ENCODE measurements at places on chromosomes 1 and 21.

DNA sequence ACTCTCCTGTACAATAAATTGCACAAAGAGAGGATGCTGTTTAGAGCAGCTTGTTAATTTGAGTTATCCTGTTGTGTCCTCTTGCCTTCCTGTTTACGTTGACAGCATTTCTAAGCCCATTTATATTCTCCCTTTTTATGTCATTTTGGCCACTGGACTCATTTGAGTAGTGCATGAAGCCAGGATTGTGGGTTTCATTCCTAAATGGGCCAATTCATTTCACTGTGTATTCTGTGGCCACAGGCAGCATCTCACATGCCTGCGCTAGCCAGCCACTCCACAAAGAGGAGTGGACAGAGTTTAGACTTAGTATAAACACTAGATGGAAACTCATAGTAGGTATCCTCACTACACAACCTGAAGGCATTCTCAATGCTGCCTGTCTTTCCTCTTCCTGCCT, 73.4 kb downstream of the DTL start:
- no peak for DNase-seq

GRCh38 chr21:42607102-42607501, 46.3 kb upstream of the PDE9A start:
- no peak for DNase-seq

- DNase-seq = no peak
Measured at GRCh38 chr1:183583466-183583865, 6.8 kb downstream of the NCF2 start.

DNA sequence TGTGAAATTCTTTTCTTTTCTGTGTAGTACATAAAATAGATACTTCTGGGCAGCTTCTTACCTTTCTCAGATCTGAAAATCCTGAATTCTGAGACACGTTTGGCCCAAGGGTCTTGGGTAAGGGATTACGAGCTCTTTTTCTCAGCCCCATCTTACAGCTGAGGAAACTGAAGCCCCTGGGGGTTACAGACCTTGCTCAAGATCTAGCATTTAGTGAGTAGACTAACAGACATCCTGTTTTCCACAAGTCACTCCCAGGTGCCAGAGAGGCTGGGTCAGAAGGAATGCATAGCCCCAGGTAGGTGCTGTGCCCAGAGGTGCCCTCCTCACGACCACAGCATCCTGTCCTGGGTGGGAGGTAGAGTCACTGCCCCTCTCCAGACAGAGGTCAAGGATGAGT, 13.2 kb upstream of the CREG1 start:
- no peak for DNase-seq

GRCh38 chr1:17304826-17305175, 3.2 kb upstream of the PADI4 start:
- no peak for DNase-seq

- DNase-seq = no peak
Measured at GRCh38 chr1:174982971-174983689, 16.6 kb upstream of the CACYBP start.

DNA sequence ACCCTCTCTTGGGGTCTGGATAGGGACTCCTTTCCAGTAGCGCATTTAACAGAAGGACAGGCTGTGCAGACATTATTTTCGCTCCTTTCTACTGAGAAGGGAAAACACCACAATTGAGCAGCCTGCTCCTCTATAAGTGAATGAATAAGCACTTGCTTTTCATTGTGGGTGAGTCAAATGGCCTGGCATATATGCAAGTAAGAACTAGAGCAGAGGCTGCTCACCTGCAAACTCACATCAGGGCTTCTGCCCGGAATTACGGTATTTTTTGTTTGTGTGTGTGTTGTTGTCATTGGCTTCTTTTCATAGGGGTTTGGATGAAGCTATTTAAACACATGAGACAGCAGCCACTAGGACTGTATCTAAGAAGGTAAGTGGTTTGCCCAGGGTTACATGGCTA, 200.1 kb upstream of the CAMK1G start:
- no peak for DNase-seq

GRCh38 chr1:9798236-9799130, 25.3 kb downstream of the CLSTN1 start:
- DNase-seq = no peak

GRCh38 chr1:12495725-12496124, 122.3 kb downstream of the DHRS3 start:
- DNase-seq = no peak

- no peak for DNase-seq
Measured at GRCh38 chr1:28577052-28577678, 14.9 kb upstream of the RAB42 start.

DNA sequence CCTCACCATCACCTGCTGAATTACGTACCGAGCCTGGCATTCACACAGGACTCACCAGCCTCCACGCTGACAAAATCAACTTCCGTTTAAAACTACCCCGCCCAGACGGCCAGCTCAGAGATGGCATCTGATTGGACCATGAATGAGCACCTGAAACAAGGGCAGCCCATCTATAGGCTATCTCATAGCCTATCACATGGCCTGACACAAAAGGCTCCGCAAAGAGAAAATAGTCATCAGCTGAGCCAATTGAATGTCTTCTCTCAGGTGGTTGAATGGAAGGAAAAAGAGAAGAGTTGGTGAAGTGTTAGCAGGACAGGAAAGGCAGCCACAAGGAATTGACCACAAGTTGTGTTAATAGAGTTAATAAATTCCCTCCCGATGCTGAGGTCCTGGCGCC, 50.6 kb upstream of the ZC3H12A start:
- DNase-seq = no peak

DNA sequence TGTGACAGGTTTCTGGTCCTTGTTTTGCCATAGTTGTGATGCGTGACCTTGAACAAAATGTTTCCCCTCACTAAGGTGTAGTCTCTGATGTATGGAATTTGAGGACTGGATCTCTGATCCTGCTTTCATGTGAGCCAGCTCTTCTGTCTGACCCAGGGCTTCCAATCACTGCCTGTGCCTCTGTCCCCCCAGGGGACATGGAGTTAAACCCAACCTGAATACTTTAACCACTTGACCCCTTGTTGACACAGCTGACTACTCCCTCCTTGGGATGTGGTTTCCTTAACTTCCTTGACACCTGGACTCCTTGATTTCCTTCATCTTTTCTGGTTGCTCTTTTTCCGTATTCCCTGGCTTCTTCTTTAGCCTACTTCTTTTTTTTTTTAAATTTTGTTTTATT, 36.0 kb upstream of the SSBP3 start:
- no peak for DNase-seq

GRCh38 chr1:6359216-6360116, 34.1 kb downstream of the ACOT7 start:
- DNase-seq = peak; percentile 66

DNA sequence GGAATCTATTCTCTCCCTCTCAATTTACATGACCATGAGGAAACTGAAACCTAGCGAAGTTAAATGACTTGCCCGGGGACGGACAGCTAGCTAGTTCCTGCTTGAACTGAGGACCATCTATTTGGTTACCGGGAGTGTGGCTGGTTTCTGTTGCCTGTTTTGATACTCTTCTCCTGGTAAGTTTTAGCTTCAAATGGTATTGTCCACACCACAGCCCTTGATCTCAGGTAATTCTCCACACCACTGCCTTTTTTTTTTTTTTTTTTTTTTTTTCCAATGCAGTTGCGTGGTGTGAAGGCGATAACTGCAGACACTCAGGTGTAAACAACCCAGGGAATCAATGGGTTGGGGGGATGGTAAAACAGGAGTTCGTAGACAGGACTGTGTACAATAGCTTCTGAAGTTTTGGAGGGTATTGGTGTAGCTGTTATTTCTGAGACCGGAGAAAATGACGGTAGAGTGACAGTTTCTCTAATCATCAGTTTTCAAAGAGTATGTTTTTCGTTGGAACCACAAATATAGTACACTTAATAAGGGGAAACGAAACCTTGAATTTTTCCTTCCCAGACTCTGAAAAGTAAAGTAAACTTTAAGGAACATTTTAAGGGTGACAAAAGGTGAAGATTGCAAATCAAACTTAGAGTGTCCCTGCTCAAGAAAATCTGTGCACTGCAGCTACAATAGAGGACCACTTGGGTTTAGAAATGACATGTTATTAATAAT, 125.3 kb upstream of the CACYBP start:
- DNase-seq = no peak

GRCh38 chr1:17646444-17647280, 107.2 kb downstream of the ARHGEF10L start:
- DNase-seq = no peak

GRCh38 chr1:213914392-213914791, 73.4 kb upstream of the PROX1 start:
- no peak for DNase-seq

GRCh38 chr1:1132042-1132950, 16.4 kb upstream of the C1orf159 start:
- no peak for DNase-seq

GRCh38 chr1:79193211-79194079, 186.9 kb upstream of the ADGRL4 start:
- DNase-seq = no peak

- no peak for DNase-seq
Measured at GRCh38 chr1:37560401-37561132, 3.8 kb downstream of the DNALI1 start.

DNA sequence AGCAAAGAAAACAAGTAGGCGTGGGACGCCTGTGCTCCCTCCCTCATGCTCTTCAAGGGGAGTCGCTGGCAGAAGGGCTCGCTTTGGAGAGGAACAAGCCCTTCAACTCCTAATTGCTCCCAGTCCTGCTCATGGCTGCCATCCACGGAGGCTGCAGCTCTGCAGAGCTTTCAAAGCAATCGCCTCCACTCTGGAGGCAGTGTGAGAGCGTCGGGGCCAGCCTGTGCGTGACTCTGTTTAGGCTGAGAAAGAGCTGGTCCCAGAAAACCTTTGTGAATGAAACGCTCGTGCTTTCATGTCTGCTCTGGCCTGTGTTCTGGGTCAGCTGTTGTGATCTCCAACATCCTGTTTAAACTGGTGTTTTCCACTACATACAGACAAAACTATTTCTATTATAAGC, 23.9 kb upstream of the RUNX1 start:
- no peak for DNase-seq

- no peak for DNase-seq
Measured at GRCh38 chr1:164380893-164381292, 178.1 kb upstream of the PBX1 start.

GRCh38 chr1:167249702-167250101, 29.0 kb downstream of the POU2F1 start:
- no peak for DNase-seq

GRCh38 chr1:217373761-217374701, 256.9 kb downstream of the GPATCH2 start:
- DNase-seq = no peak

GRCh38 chr1:63675420-63675931, 82.3 kb downstream of the PGM1 start:
- no peak for DNase-seq

DNA sequence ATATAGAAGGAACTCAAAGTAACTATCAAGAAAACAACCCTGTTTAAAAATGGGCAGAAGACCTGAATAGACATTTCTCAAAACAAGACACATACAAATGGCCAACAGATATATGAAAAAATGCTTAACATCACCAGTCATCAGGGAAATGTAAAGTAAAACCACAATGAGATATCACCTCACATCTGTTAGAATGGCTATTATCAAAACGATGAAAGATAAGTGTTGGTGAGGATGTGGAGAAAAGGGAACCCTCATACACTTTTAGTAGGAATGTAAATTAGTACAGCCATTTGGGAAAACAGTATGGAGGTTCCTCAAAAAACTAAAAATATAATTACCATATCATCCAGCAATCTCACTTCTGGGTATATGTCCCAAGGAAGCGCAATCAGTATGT, 3.0 kb downstream of the CTSS start:
- DNase-seq = no peak

DNA sequence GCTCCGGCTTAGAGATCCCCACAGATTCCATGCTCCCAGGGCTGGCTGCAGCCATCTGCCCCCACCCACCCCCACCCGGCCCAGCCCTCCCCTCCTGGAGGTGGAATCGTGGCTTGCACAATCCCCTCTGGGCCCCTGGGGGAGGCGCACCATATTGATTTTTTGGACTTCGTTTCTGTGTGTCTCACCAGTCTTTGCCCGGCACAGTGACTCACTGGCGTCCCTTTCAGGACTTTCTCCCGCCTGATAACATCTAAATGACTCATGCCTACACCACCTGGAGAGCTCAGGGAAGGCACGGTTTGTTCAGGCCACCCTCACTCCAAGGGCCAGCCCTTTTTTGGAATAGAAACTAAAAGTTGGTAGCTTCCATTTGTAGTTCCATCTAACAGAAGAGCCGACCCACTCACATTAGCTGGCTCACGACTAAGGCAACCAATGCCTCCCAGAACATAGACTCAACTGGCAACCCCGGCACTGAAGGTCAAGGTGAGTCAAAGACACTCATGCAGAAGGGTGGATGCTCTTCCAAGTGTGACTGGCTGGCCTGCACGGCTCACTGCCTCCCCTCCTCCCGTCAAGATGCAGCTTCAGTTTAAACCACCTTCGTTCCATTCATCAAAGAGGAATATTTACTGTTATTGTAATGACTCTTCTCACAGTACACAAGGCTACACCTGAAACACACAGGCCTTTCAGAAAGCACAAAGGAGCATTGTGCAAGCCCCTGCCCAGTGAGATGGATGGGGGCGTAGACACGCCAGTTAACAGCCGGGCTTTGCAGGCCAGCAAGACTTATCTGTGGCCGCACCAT, 18.1 kb upstream of the ETS2 start:
- peak; percentile 66 for DNase-seq

DNA sequence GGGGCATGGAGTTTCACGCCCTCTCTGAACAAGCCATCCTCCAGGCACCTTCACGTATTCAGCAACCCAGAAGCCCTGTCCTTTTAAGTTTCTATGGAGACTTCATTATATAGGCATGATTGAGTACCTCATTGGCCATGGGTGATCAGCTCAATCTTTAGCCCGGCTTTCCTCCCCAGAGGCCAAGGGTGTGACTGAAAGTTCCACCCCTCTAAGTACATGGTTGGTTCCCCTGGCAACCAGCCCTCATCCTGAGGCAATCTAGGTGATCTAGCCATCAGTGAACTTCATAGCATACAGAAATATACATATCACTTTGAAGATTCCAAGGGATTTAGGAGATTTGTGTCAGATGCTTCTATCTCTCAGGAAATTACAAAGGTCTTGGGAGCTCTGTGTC, 21.3 kb upstream of the DHX9 start:
- DNase-seq = no peak

DNA sequence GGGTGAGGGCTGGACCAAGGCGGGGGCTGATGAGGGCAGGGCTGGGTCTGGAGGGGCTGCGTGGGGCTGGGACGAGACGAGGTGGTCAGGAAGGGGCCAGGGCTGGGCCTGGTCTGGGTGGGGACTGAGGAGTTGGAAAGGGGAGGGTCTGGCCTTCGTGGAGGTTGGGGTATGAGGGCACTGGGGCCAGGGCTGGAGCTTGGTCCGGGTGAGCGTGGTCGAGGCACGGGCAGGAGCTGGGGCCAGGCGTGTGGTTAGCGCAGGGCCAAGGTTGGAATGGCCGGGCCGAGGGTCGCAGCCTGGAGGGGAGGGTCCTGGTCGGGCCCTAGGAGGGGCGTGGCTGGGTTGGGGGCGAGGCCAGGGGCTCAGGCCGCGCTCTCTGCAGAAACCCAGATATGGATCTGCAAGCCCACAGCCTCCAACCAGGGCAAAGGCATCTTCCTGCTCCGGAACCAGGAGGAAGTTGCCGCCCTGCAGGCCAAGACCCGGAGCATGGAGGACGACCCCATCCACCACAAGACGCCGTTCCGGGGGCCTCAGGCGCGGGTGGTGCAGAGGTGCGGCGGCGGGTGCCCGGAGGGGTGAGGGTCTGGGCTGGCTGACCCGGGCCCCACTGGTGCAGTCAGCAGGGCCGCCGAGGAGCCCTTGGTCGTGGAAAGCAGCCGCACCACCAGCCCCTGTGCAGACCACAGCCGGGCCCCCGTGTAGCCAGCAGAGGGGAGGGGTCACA, 9.0 kb downstream of the TTLL10 start:
- DNase-seq = no peak

All from HuH-7.5 (cell line).